SJCRH30 (cell line): ENCODE measurements at places on chromosomes 11 and 22. TPM values are rescaled to one million over a fixed set of nuclear protein-coding genes. Genes with fewer than 3 reads are reported as not detected.
A peak's percentile ranks its signal among the peaks of the same experiment; 100 is the strongest.

IFITM1 gene
- total RNA-seq: 4.9 and 7.4 TPM in 2 replicates

RAG1 gene
- 0.18 and 0.53 TPM in 2 replicates for total RNA-seq

SSTR3 gene
- not detected in 2 replicates for total RNA-seq

CWF19L2 gene
- total RNA-seq: 9.0 and 10.6 TPM in 2 replicates

MAPK8IP2 gene
- total RNA-seq: 0.48 and 0.99 TPM in 2 replicates

CSF2RB gene
- not detected in 2 replicates for total RNA-seq

DNA sequence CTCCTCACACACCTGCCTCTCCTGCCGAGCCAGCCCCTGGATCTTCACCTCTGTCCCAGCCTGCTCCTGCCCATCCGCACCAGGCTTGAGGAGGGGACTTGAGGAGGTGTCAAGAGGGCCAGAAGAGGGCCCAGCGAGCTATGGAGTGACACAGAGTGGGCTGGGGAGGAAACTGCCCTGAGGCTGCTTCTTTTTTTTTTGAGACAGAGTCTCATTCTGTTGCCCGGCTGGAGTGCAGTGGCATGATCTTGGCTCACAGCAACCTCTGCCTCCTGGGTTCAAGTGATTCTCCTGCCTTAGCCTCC lies 21.9 kb upstream of the CDON start:
- peak; percentile 27 for DNase-seq

DNA sequence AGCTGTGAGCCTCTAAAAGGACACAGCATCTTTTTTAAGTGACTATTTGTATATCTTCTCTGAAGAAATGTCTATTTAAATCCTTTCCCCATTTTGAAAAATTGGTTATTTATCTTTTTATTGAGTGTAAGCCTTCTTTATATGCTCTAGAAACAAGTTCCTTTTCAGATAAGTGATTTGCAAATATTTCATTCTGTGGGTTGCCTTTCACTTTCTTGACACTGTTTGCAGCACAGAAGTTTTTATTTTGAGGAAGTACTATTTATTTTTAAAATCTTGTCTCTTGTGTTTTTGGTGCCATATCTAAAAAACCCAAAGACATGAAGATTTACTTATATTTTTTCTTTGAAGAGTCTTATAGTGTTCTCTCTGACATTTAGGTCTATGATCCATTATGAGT lies 40.1 kb upstream of the LYVE1 start:
- DNase-seq: no peak

DNA sequence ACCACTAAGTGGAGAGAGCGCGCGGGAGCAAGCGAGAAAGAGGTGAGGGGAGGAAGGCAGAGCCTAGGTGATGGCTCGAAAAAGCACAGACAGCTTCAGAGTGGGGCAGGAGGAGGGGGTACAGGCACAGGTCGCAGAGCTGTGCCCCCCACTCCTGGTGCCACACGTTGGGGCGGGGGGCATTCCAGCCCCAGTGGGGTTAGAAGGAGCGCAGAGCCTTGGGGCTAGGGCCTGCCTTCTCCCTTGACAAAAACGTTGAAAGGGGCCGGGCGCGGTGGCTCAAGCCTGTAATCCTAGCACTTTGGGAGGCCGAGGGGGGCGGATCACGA lies 41.6 kb upstream of the ISX start:
- DNase-seq: no peak

DNA sequence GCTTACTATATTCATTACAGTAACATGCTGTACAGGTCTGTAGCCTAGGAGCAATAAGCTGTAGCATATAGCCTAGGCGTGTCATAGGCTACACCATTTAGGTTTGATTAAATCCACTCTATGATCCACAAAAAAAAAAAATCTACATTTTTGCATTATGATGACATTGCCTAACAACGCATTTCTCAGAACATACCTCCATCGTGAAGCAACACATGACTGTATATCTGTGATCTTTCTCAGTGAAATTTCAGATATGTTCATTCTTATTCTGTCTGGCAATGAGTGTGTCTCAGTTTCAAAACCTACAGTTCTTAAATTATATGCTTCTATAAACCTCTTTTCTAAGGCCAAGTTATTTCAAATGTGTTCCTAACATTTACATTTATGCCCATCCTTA lies 140.3 kb downstream of the CADM1 start:
- DNase-seq: no peak

- no peak for DNase-seq
Measured at GRCh38 chr11:63611395-63611747, 2.9 kb downstream of the PLAAT3 start.

- no peak for DNase-seq
Measured at GRCh38 chr11:107612445-107612844, 21.5 kb downstream of the ELMOD1 start.

- no peak for DNase-seq
Measured at GRCh38 chr11:73380331-73380730, 4.1 kb downstream of the RELT start.

DNA sequence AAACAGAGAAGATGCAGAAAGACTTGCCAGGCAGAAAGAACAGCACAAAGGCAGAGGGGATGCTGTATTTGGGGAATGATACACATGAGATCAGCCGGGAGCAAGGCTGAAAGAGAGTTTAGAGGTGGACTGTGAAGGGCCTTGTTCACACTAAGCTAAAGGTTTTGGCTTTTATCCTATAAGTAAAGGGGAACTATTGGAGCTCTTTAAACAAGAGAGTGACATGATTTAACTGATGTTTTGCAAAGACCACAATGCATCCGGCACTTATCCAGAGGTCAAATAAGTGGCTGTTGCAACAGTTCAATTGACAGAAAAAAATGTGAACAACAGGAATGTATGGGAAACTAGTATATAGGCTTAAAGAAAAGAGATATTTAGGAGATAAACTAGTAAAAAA lies 64.7 kb upstream of the RRAS2 start:
- no peak for DNase-seq
